ENCODE measurements at places on chromosomes 11 and 22. TPM values are rescaled to one million over a fixed set of nuclear protein-coding genes. Genes with fewer than 3 reads are reported as not detected.

Gene GLYAT
- total RNA-seq = not detected

Gene HBB
- total RNA-seq = not detected

Gene PLCB3
- total RNA-seq = 47.5 TPM

Gene WBP2NL
- total RNA-seq = 1.6 TPM

Gene RBM14
- total RNA-seq = 26.9 TPM

Gene SIRT3
- total RNA-seq = 4.2 TPM

Gene PGA5
- total RNA-seq = not detected

Gene RAD9A
- total RNA-seq = 4.7 TPM

Gene DBX1
- not detected for total RNA-seq

Gene MPZL3
- total RNA-seq = 0.41 TPM

Gene LIF
- total RNA-seq = 6.2 TPM

Gene GGTLC3
- not detected for total RNA-seq

Gene JAML
- not detected for total RNA-seq

Gene SLC22A12
- total RNA-seq = not detected

Gene OR51F1
- not detected for total RNA-seq

Gene RAB3IL1
- 50.7 TPM for total RNA-seq
